OCI-M1 (cell line): ENCODE measurements at places on chromosomes 16 and 17.

DNA sequence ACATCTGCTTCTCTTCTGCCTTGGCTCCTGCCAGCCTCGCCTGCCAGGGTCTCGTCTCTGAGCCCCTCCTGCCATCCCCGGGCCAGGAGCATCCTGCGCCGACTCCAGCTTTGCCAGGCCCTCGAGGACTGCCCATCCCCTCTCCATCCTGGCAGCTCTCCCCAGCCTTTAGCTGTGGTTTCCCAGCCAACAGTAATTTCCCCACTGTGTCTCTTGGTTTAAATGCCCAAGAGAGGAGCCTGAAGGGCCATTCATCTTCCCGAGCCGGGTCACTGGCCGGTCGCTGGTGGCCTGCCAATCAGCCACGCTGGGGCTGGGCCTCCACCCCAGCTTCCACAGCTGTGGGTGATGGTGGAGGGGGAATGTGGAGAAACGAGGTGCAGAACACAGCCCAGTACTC is 47.8 kb downstream of the MRC2 start:
- no peak for DNase-seq

GRCh38 chr17:76672270-76672851 is 28.8 kb upstream of the ST6GALNAC1 start:
- DNase-seq: peak; percentile 45

DNA sequence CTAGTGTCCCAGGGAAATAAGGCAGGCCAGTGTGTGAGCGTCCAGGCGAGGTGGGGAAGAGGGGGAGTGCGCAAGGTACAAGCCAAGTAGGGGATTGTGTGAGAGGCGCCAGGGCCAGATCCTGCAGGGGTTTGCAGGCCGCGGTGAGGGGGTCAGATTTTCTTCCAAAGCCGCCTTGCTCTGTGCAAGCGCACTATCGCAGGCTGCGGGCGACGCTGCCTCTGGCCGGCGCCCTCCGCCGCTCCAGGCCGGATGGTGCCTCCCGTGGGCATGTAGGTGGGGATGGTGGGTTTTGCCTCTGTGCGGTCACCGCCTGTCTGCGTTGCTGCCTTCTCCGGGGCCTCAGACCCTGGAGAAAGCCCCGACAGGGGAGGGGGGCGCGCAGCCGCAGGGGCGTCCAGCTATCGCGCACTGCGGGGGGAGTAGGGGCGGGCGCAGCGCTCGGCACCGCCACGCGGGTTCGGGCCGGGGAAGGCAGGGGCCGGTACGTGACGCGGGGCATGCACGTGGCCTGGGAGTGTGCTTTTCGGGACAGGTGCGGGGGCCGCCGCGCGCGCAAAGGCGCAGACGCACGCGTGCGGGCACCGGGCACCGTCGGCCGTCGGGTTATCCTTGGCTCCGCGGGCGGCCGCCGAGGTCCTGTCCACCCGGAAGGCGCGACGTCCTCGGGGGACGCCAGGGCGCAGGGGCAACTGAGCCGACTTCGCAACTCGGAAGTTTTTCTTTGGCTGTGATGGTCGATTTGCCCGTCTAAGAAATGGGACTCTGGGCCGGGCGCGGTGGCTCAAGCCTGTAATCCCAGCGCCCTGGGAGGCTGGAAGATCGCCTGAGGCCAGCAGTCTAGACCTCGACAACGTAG is 1.1 kb upstream of the HAPSTR1 start:
- DNase-seq: peak; percentile 53

DNA sequence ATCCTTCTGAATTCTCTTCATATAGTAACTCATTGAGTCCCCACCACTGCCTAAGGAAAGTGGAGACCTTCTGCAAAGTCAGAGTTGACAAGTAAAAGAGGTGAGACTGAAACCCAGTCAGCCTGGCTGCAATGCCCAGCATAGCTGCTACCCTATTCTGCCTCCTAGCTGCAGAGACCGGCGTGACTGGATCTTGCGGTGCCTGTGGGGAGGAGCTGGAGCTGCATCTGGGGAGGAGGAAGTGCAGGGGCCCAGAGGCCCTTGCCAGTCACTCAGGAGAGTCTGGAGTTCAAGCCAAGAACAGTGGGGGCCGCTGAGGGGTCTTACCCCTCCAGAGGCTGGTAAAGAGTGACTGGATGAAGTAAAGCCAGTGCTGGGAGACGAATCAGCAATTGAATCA is 35.0 kb upstream of the ZNF423 start:
- peak; percentile 44 for DNase-seq

- no peak for DNase-seq
Observed at GRCh38 chr16:57781349-57781740, 20.9 kb downstream of the KIFC3 start.

DNA sequence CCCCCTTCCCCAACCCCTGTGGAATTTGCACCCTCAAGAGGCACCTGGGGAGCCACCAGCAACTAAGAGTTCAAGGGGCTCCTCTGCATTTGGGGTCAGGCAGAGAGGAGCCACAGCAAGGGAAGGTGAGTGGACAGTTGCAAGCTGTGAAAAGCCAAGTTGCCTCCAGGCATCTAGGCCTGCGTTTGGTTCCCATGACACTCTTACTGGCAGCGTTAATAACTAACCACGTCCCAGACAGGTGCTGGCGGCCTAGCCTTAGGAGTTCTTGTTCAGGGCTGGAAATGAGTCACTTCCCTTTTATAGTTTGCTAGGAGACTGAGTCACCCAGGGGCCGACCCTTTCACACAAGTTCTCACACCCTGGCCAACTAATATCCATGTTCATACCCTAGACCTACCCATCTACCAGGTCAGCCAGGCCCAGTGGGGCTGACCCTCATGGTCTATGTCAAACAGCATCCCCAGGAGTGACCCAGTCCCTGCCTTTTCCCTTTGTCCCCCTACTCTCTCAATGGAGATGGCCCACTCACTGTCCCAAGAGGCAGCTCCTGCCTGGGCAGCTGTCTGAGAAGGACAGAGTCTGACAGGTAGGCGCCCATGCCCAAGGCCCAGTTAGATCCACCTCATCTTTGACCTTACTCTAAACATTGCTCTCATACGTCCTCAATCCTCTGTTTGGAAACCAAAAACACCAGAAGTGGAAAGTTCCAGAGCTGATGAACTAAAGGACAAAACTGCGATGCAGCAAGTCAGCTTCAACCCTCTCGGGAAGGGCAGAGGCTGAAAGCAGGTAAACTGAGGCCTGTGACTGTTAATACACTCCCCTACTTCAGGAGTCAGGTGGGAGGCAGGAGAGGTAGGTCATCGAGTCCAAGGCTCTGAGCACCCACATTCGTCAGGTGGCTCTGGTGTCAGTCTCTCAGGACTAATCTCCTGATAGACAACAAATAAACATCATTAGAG is 300.6 kb downstream of the SOX9 start:
- DNase-seq: peak; percentile 1

DNA sequence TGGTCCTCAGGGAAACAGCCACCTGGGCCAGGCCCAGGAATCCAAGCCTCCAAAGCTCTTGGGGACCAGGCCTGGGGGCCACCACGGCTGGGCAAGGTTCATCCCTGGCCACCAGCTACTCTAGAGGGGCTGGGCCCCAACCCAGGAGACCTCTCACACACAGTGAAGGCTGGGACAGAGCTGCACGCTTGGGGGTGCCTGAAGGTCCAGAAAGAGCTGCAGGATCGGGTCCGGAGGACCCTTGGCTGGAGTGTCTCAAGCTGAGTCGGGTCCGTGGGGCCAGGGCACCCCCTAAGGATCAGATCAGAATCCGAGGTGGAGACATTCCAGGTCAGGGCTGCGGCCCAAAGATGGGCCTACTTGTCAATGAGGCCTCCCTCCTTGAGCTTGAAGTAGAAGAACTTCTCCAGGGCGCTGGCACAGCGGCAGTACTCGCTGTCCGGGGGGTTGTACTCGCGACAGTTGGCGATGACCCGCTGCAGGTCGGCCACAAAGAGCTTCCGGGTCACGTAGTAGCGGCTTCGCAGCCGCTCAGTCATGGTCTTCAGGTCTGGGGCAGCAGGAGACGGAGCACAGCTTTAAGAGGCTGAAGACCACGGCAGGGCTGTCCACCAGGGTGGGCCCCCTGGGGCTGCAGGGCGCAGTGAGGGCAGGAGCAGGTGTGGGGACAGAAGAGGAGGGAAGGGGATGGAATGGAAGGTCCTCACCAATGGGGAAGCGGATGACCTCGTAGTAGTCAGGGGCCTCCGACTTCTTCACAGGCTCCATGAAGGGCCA is 967 bp upstream of the DHX58 start:
- DNase-seq: no peak

DNA sequence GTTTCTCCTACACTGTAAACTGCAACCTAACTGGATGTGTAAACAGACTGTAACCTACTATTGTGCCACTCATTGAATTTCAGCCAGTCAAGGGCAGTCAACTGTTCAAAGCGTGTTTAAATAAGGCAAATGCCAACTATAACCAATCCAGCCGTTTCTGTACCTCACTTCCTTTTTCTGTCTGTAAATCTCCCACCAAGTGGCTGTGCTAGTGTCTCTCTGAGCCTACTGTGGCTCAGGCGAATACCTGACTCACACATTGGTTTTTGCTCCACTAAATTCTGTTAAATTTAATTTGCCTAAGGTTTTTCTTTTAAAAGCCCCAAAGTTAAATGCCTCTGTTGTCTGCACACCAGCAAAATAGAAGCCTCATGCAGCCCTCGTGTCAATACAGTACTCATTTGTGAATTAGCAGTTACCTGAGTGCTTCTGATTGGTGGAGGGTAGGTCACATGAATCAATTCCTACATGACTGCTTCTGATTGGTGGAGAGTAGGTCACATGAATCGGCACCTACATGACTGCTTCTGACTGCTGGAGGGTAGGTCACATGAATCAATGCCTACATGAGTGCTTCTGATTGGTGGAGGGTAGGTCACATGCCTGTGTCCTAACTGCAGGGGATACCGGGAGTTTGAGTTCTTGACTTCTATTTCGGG is 31.1 kb upstream of the CCR7 start:
- DNase-seq: peak; percentile 66

DNA sequence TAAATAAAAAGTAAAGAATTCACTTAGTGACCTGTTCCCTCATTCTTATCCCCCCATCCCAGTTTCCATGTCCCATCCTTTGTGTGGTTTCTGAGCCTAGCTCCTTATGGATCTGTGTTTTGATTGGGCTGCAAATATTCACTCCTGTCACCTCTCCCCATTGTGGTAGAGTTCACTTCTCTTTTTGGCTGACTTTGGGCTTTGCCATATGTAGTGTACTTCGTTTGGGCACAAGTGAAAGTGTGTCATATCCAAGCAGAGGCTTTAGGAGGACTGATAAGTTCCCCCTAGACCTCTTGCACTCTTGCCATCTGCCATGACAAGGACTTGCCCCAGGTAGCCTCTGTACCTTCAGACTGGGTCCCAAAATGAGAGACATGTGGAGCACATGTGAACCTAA is 13.0 kb upstream of the DHRS7B start:
- no peak for DNase-seq

- DNase-seq: no peak
Observed at GRCh38 chr16:11964761-11965551, at the start of gene TNFRSF17. Gene TNFRSF17, plus strand, starts transcription at chr16:11965210. Its CDS starts 115 bp downstream, at chr16:11965325.

- DNase-seq: no peak
Observed at GRCh38 chr16:4610011-4611005, 4.4 kb downstream of the UBALD1 start.

- DNase-seq: no peak
Observed at GRCh38 chr17:44277976-44278375, 10.0 kb upstream of the SLC4A1 start.

GRCh38 chr17:74163836-74164235 is 39.6 kb upstream of the RPL38 start:
- DNase-seq: no peak

- DNase-seq: no peak
Observed at GRCh38 chr16:3579776-3580175, 2.6 kb upstream of the NLRC3 start.

- peak; percentile 47 for DNase-seq
Observed at GRCh38 chr17:82400206-82400605, 17.9 kb upstream of the HEXD start.

DNA sequence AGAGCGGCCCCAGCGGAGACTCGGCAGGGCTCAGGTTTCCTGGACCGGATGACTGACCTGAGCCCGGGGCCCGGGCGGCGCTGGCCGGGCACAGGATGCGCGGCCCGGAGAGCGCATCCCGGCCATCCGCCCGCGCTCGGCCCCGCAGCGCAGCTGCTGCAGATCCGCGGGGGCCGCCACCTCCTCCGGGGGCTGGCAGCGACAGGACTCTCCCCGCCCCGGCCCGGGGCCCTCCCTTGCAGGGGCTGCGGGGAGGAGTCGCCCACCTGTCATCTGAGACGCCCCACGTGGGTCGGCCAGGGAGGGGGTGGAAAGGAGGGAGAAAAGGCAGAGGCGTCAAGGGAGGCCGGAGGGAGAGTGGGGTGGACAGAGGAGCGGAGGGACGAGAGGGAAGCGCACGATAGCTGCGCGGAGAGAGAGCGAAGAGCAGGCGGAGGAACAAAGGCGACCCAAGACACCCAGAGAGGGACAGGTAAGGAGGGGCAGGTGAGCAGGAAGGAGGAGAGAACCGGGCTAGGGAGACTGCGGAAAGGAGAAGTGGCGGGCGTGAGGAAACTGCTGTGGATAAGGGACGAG is 471 bp upstream of the PRKAR1A start:
- peak; percentile 82 for DNase-seq

- DNase-seq: no peak
Observed at GRCh38 chr16:11049396-11050059, 105.2 kb downstream of the CLEC16A start.

DNA sequence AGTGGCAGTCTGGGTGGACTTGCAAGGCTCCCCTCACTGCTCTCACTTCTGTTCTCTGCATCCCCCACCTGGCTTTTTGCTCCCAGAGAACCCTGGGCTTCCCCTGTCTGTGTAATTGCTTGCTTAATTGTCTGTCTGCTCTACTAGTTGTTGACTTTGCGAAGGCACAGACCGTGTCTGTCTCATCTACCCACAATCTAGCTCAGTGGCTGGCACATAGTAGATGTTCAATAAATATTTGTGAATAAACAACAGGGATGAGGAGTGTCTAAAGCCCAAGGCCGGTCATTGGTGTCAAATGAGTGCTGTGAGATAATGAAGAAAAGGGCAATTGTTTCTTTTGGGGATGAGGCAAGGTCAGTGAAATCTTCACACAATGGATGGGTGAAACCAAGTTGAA is 2.8 kb upstream of the SEZ6 start:
- DNase-seq: no peak

DNA sequence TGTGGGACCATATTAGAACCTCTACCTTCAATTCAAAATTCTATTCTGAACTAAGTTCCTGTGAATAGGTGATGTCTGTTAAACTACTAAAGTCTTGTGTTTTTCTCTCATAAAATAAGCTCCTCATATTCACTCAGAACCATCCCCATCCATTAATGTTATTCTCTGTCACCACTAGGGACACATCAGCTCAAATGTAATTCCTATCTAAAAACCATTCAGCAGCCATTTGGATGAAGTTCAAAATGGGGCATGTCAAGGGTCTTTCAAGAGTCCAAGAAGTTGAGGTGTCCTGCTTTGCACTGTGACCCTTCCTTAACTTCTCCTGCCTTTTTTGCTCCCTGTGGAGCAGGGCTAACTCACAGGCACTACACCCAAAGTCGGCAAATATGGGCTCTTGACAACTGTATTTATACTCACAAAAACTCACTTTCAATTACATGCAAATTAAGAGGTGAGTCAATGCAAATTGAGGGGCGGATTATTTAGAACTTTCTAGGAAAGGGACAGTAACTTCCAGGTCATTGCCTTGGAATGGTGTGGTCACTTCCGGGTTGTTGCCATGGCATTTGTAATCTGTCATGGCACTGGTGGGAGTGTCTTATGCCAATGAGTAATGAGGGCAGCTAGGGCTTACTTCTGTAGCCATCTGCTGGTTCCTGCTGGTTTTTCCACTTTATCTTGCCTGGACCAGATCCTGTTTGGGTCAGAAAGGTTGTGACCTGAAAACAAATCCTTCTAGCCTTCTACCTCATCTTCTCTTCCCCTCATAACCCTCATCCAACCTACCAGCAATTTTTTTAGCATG is 128.2 kb upstream of the COX10 start:
- peak; percentile 94 for DNase-seq
